Upper lobe of right lung (tissue), 1 donor: ENCODE measurements at places on chromosomes 11 and 22. TPM values are rescaled to one million over a fixed set of nuclear protein-coding genes. Genes with fewer than 3 reads are reported as not detected.

NCAPH2 gene
- 51.8 TPM for total RNA-seq

RIMBP3B gene
- total RNA-seq, result 0.09 TPM

CD151 gene
- 486 TPM for total RNA-seq

CST6 gene
- total RNA-seq, result 23.7 TPM

MMP13 gene
- total RNA-seq, result not detected

OR5P2 gene
- 1.3 TPM for total RNA-seq

KIAA1671 gene
- total RNA-seq, result 46.7 TPM

SYT8 gene
- total RNA-seq, result 12.5 TPM

- no peaks in the 10 kb centered on the region for H3K36me3 ChIP-seq
- no peaks in the 10 kb centered on the region for H3K4me1 ChIP-seq
- DNase-seq, result no peak
- H3K27ac ChIP-seq, result no peak overlapping the region
Observed at GRCh38 chr11:94305146-94305545, 766 bp downstream of the IZUMO1R start.

- no peaks in the 10 kb centered on the region for H3K4me1 ChIP-seq
- H3K27me3 ChIP-seq, result no peaks in the 10 kb centered on the region
- H3K36me3 ChIP-seq, result no peaks in the 10 kb centered on the region
- H3K27ac ChIP-seq, result no peak overlapping the region
Observed at GRCh38 chr11:100855466-100856067, 168.5 kb downstream of the ARHGAP42 start.

DNA sequence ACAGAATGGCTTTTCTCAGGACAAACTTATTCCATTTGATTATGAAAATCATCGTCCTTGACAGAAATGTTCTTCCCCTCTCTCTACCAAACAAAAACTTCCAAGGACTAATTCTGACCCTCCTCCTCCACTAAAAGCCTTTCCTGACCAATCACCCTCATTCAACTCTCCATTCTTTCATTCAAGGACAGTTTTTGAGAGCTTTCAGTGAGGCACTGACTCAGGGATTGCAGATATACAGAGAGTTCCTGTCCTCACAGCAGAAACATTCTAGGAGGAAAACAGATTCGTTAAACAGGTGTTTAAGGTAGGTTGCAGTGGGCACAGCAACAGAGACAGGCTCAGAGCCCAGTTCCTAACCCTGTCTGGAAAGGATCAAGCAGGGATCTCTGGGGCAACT, 41.5 kb downstream of the OR4D9 start:
- peaks cover 13% of the 10 kb centered on the region for H3K4me1 ChIP-seq
- no peaks in the 10 kb centered on the region for H3K36me3 ChIP-seq
- no peak for DNase-seq

DNA sequence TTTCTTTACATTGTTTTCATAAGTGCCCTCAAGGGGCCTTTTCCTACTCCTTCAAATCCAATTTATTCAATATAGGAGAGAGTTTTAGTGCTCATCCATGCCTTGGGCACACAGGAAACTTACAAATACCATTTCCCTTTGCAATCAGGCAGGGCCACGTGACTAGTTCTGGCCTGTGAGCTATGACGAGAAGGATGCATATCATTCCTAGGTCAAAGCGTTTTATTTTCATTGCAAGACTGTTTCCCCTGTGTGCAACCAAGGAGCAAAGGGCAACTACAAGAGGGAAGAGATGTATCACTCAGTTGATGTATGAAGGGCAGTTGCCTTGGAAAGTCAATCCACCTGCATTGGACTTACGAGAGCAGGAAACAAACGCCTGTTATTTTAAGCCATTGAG, 1.9 kb upstream of the TRAF6 start:
- peaks cover 13% of the 10 kb centered on the region for H3K4me1 ChIP-seq
- no peaks in the 10 kb centered on the region for H3K36me3 ChIP-seq
- H3K27ac ChIP-seq, result no peak overlapping the region
- H3K27me3 ChIP-seq, result no peaks in the 10 kb centered on the region

DNA sequence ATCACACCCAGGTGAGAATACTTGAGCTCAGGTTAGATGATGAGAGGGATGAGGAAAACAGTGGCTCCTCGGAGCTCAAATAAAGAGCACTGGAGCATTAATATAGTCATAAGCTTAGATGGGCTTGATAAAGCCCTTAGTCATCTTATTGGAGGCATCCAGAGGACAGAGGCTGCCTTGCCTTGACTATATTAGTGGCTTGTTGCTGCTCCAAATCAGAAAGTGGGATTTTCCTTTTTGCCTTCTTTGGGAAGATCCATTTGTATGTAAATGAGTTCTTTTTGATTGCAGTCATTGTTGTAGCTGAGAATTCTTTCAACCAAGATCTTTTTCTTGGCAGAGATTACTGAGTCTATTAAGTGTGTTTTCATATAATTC, 18.9 kb downstream of the ADM start:
- no peak overlapping the region for H3K4me3 ChIP-seq
- no peak overlapping the region for H3K27ac ChIP-seq
- no peaks in the 10 kb centered on the region for H3K27me3 ChIP-seq
- H3K36me3 ChIP-seq, result no peaks in the 10 kb centered on the region
- no peak for DNase-seq

DNA sequence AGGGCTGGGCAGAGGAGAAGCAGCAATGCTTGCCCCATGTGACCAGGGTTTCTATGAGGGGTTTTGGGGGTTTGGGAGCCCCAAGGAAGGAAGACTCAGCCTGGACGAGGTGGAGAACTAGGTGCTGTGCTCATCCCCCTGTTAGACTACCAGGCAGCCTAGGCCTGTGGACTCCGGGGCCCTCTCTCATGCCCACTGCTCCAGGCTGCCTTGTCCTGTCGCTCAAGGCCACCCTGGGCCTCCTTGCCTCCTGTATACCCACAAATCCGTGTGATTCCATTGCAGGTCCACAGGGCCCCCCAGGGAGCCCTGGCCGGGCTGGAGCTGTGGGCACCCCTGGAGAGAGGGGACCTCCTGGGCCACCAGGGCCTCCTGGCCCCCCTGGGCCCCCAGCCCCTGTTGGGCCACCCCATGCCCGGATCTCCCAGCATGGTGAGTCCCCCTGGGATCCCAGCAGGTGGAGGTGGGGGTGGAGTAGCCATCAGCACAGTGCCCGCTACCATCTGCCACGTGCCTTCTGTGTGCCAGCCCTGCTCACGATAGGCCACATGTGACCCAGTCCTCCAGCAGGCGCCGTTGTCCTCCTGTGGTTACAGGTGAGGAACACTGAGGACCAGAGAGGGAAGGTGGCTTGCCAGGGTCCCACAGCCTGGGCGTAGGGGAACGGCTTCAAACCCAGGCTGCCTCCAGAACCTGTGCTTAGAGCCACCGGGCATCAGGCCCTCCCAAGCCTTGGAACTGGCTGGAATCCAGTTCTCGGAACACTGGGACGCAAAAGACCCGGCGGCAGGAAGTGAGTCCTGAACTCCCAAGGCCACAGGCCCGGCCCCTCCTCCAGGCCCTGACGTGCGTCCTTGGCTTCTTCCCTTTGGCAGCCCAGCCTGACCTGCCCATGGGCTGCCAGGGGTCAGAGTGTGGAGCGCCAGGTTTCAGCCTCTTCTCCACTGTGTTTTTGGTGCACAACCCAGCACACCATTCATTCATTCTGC, 26.6 kb downstream of the EMID1 start:
- H3K36me3 ChIP-seq, result no peaks in the 10 kb centered on the region
- no peaks in the 10 kb centered on the region for H3K4me1 ChIP-seq
- no peak overlapping the region for H3K4me3 ChIP-seq
- H3K27ac ChIP-seq, result peak overlapping the region; percentile 36
- H3K27me3 ChIP-seq, result no peaks in the 10 kb centered on the region

- H3K27me3 ChIP-seq, result no peaks in the 10 kb centered on the region
- H3K36me3 ChIP-seq, result no peaks in the 10 kb centered on the region
- H3K27ac ChIP-seq, result no peak overlapping the region
- DNase-seq, result peak; percentile 1
Observed at GRCh38 chr22:44005524-44005923, 18.6 kb upstream of the PARVB start.

DNA sequence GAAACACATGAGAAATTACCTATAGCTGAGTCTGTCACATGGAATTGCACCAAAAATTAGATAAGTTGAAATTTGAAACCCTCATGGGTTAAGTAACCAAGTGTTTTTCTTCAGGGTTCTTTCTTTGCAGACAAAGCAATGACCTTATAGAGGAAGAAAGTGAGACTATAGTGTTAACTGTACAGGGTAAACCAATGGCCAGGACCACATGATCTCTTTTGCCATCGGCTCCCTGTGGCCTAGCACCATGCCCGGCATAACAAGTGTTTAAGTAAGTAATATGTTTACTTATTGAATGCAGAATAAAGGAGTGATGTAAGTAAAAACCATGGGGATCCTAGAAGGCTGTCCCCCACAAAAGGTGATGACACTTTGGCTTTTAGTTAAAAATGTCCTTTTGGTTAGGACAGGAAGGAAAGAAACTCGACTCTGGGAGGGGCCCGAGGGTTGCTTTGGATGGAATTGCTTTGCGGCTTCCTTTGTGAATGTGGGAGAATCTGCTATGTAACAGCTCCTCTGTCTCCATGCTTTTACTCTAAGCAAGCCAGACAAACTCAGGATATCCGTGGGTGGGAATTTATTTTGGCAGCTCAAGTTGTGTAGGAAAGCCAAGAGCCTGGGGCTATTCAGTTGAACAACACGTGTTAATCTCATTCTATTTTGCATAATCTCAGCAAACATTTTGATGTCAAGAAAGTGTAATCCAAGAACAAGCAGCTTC, 454.7 kb downstream of the INSC start:
- no peaks in the 10 kb centered on the region for H3K27me3 ChIP-seq
- DNase-seq, result no peak
- no peak overlapping the region for H3K27ac ChIP-seq
- H3K36me3 ChIP-seq, result no peaks in the 10 kb centered on the region
- H3K4me3 ChIP-seq, result no peak overlapping the region

GRCh38 chr11:1300569-1301187, 8.8 kb downstream of the TOLLIP start:
- H3K27ac ChIP-seq, result no peak overlapping the region
- no peak for DNase-seq
- H3K36me3 ChIP-seq, result peaks cover 5% of the 10 kb centered on the region
- peaks cover 67% of the 10 kb centered on the region for H3K4me1 ChIP-seq

DNA sequence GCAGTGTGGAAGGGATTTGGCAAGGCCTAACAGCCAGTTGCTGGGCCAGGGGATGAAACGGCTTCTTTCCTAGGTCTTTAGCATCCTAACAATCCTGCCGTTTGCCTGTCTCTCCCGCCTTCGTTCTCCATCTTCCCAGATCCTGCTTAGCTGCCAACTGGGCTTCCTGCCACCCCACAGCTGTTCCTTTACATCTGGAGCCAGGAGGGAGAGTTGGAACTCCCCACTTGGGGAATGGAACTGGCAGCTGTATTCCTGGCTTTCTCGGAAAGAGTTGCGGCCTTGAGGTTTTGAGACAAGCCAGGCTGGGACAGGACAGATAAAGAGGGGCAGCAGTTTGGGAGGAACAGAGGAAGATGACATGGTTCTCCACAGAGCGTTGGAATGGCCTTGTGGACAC, 59.6 kb downstream of the ST3GAL4 start:
- H3K27me3 ChIP-seq, result no peaks in the 10 kb centered on the region
- H3K36me3 ChIP-seq, result no peaks in the 10 kb centered on the region
- peak overlapping the region; percentile 81 for H3K27ac ChIP-seq
- no peak for DNase-seq

GRCh38 chr11:78672850-78673620, 98.4 kb upstream of the NARS2 start:
- no peak overlapping the region for H3K4me3 ChIP-seq
- no peaks in the 10 kb centered on the region for H3K4me1 ChIP-seq
- H3K27ac ChIP-seq, result no peak overlapping the region
- H3K36me3 ChIP-seq, result no peaks in the 10 kb centered on the region

- no peak overlapping the region for H3K4me3 ChIP-seq
- H3K27me3 ChIP-seq, result peaks cover 7% of the 10 kb centered on the region
- no peak overlapping the region for H3K27ac ChIP-seq
- no peak for DNase-seq
- H3K36me3 ChIP-seq, result no peaks in the 10 kb centered on the region
Observed at GRCh38 chr11:134333946-134334345, 2.2 kb downstream of the GLB1L2 start.

- DNase-seq, result no peak
- no peaks in the 10 kb centered on the region for H3K36me3 ChIP-seq
- no peak overlapping the region for H3K4me3 ChIP-seq
- no peaks in the 10 kb centered on the region for H3K27me3 ChIP-seq
- no peaks in the 10 kb centered on the region for H3K4me1 ChIP-seq
- no peak overlapping the region for H3K27ac ChIP-seq
Observed at GRCh38 chr11:70176940-70177689, 26.0 kb upstream of the FADD start.

DNA sequence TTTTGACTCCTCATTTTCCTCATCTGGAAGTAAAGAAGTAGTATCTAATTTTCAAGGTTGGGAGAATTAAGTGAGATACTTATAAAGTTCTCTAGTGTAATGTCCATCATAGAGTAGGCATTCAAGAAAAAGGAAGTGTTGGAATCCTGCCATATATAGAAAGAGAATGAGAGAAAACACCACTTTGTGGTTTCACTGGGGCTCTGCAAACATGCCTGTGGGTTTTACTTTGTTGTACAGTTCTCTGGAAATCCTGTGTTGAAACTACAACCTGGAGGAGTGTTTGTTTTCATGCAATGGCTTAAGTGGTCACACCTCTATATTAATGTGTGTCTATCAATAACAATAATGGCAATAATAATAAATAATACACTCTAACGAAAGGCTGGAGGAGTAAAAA, 741.7 kb downstream of the NELL1 start:
- DNase-seq, result no peak
- H3K27ac ChIP-seq, result no peak overlapping the region
- no peaks in the 10 kb centered on the region for H3K27me3 ChIP-seq
- H3K4me3 ChIP-seq, result no peak overlapping the region
- H3K4me1 ChIP-seq, result no peaks in the 10 kb centered on the region
- no peaks in the 10 kb centered on the region for H3K36me3 ChIP-seq

GRCh38 chr11:3232956-3233355, 739 bp upstream of the MRGPRE start:
- H3K4me3 ChIP-seq, result no peak overlapping the region
- no peak overlapping the region for H3K27ac ChIP-seq
- H3K27me3 ChIP-seq, result peaks cover 20% of the 10 kb centered on the region

- no peak for DNase-seq
- peaks cover 7% of the 10 kb centered on the region for H3K36me3 ChIP-seq
- H3K27ac ChIP-seq, result no peak overlapping the region
- no peak overlapping the region for H3K4me3 ChIP-seq
- H3K27me3 ChIP-seq, result no peaks in the 10 kb centered on the region
- H3K4me1 ChIP-seq, result peaks cover 11% of the 10 kb centered on the region
Observed at GRCh38 chr11:126305699-126306098, 1.8 kb downstream of the DCPS start.

DNA sequence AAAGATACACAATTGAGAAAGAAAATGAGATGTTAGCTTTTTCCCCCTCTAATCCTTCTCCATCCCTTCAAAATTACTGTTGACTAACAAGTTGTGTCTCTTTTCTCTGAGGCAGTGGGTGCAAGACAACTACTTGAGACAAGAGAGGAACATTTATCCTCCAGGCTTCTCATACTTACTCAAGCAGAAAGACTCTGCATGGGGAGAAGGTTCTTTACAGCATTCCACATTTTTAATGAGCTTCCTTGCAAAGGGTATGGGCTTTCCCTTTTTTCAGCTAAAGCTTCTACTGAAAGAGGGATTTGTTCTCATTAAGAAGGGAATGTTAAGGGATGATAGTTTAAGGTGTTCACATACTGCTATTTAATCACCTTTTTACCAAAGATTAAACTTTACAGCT, 47.8 kb downstream of the PAX6 start:
- H3K36me3 ChIP-seq, result no peaks in the 10 kb centered on the region
- no peak for DNase-seq
- H3K27ac ChIP-seq, result no peak overlapping the region
- no peaks in the 10 kb centered on the region for H3K27me3 ChIP-seq

- no peak overlapping the region for H3K4me3 ChIP-seq
- peaks cover 10% of the 10 kb centered on the region for H3K4me1 ChIP-seq
- no peaks in the 10 kb centered on the region for H3K27me3 ChIP-seq
- H3K36me3 ChIP-seq, result peaks cover 22% of the 10 kb centered on the region
- no peak for DNase-seq
- no peak overlapping the region for H3K27ac ChIP-seq
Observed at GRCh38 chr11:70307176-70307575, 36.7 kb downstream of the PPFIA1 start.
